ENCODE measurements at places on chromosomes 5 and 9.

DNA sequence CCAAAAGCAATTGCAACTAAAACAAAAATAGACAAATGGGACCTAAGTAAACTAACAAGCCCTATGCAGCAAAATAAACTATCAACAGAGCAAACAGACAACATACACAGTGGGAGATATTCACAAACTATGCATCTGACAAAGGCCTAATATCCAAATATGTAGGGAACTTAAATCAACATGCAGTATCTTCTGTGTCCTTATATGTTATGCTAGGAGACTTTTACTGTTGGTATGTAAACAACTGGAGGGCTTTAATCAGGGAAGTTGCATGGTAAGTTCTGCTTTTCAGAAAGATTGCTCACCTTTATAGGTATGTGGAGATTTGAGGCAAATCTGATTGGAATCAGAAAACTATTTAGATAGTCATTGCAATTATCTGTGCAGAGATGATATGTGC, 461.2 kb upstream of the RIOK2 start:
- DNase-seq: no peak

DNA sequence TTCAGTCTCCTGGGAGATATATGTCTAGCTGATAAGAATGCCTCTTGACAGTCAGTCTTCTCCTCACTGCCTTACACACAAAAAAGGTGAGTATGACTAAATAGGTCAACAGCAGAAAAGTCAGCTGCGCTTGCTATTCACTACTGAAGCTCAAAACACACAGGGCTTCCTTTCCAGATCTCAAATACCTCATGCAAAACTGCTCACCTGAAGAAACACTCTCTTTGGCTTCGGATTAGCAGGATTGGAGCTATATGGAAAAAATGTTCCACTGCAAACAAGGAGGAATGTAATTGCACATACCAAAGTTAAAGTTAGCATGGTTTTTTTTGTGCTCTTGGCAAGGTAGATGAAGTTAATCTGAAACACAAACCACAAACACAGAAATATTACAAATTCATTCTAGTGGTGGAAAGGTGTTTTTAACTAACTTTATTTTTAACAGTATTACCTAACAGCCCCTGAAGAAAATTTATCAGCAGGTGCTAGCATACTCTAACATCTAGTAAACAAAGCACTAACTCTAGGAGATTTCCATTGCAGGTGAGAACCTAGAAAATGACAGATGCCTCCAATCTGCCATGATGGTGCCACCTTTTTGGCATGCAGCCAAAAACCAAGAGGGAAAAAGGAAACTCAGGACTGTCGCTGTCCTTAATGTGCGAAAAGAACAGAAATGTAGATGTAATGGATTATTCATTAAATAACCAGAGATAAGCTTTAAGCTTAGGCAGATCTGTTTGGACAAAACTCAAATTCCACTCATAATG, 31.8 kb downstream of the ERMP1 start:
- DNase-seq: no peak

GRCh38 chr5:178442405-178443257, 147.6 kb downstream of the COL23A1 start:
- no peak for DNase-seq

- no peak for DNase-seq
Observed at GRCh38 chr5:989961-990530, 18.6 kb upstream of the NKD2 start.

DNA sequence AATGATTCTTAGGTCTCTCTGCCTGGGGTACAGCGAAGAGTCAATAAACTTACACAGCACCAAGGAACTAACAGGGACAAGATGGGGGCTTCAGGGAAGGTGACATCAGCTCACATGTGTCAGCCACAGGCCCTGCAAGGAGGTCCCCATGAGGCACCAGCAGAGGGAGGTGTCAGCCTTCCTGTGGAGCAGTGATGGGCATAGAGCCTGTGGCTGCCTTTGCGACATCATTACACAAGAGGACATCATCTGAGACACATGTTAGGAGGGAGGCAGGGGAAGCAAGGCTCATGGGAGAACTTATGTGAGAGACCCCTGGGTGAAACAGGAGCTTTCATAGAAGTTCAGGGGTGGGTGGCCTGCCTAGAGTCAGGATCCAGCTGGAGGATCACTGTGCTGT, 389.6 kb downstream of the SEMA5A start:
- peak; percentile 8 for DNase-seq

- peak; percentile 14 for DNase-seq
Observed at GRCh38 chr5:72815580-72816283, 729 bp upstream of the TNPO1 start.

DNA sequence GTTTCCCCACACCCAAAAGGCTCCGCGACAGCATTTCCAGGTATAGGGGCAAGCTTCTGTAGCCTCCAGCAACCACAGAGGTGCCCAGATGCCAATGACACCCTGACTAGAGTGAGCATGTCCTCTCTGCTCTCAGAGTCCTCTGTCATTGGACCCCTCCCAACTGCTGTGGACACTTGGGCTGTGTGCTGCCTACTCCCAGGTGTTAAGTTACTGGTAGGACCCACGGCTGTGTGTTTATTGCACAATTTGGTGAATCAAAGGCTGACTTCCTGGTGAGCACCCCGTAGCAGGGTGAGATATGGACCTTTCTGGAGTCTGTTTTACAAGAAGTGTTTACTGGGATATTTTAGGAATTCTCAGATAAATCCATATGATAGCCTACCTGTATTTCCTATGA, 36.0 kb downstream of the SH3GL2 start:
- DNase-seq: no peak

- DNase-seq: no peak
Observed at GRCh38 chr5:76775921-76776320, 42.9 kb upstream of the F2RL1 start.

- DNase-seq: no peak
Observed at GRCh38 chr9:31608881-31609280, 775.6 kb upstream of the ACO1 start.

DNA sequence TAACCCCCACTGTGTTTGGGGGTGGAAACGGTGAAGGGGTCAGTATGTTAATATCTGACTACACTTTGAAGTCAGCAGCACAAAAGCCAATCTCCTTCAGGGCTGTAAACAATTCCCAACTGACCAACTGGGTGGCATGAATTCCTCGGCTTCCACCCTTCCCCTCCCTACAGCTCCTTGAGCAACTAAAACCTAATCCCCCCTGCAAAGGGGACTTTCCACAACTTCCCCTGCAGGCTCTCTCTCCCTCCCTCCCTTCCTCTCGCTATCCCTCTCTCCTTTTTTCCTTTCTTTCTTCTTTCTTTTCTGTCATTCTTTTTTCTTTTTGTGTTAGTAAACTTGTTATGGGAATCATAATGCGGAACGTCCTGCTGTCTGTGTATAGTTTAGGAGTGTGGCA, 65.1 kb upstream of the PTCH1 start:
- no peak for DNase-seq

GRCh38 chr5:112686675-112687074, 51.0 kb upstream of the APC start:
- no peak for DNase-seq

DNA sequence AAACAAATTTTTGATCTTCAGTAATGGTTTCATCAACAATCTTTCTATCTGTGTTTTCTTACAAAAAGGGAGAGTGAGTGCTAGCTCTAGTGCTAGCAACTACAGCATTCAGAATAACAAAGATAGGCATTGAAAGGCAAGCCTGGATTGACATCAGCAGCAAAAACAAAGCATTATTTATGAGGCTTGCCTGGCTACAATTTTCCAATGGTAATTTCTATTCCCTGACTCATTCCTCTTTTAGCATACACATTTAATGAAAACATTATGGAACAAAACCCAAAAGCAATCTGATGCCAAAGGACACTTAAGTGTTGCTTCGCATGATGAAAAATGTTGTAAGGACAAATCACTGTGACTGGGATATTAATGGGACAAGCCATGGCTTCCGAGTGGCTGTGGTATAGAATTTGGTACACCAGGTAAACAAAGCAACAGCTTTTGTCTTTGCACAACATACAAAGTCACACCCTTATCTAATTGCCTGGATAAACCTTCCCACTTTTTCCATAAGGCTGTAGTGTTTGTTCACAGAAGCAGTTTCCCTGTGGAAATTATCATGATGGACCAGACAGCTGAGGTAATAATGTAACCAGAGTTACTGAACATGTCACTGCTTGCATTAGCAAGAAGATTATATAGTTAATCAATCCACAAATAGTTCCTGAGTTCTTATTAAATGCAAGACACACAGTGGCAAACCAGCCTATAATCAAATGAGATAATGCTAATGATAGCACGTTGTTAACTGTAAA, 179.8 kb upstream of the EDIL3 start:
- DNase-seq: no peak

DNA sequence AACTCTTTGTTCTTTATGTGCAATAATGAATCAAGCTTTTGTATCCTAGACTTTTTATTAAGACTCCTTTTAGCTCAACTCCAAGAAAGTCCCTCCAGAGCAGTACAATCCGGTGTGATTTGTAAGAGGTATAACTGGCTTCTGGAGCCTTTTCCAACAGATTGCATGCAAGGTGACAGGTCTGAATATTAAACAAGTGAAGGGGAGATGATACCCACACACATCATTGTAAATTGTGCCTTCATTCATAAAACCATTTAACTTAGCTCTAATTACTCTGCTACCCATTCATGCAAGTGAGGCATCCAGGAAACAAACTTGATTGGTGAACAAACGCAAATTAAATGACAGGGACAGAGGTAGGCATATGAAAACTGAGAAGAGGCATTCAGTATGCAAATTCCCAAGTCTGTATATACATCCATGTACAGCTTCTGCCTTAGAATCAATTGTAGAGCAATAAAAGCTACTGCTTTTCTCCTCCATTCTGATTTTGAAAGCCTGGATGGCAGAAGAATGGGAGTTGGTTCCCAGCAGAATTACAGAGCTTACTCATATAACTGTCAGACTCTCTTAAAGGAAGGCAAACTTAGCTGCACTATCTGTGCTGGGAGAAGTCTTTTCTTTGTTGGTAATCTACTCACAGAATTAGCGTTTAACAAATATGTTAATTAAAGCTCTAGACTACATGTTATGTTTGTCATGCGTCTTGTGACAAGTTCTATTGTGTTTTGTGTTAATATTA, 261.0 kb upstream of the CDH6 start:
- no peak for DNase-seq

DNA sequence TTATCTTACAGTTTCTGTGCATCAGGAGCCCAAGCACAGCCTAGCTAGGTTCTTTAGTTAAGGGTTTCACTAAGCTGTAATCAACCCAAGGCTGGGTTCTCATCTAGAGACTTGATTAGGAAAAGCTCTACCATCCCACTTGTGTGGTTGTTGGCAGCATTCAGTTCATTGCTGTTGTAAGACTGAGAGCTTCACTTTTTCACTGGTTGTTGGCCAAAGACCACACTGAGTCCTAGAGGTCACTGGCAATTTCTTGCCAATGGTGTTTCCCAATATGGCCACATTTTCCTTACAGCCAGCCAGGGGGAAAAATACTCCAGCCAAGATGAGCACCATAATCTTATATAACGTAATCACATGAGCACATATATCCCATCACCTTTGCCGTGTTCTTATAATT, 74.3 kb downstream of the SMIM15 start:
- no peak for DNase-seq

DNA sequence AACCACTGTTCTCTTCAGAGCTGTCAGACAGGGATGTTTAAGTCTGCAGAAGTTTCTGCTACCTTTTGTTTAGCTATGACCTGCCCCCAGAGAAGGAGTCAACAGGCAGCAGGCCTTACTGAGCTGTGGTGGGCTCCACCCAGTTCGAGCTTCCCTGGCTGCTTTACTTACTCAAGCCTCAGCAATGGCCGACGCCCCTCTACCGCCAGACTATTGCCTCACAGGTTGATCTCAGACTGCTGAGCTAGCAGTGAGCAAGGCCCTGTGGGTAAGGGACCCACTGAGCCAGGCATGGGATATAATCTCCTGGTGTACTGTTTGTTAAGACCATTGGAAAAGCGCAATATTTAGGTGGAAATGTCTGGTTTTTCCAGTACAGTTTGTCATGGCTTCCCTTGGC, 229.6 kb downstream of the TMEM167A start:
- DNase-seq: no peak

DNA sequence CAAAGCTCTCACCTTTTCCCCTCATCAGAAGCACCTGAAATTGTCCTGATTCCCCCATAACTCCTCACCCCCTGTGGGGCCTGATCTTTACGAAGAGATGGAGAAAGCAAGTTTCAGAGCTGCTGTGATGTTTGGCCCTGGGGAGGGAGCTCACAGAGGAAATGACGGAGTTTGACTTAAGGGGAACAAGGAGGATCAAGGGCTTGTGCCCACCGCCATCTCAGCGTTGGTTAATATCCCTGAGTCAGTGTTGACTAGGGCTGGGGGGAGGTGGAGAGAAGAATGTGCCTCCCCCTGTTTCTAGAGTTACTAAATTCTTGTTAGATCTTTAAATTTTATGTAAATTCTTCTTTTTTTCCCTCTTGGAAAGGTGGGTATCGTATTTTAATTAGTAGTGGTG, 27.8 kb downstream of the FGF18 start:
- no peak for DNase-seq

- no peak for DNase-seq
Observed at GRCh38 chr5:121640298-121640697, 211.4 kb upstream of the FTMT start.

DNA sequence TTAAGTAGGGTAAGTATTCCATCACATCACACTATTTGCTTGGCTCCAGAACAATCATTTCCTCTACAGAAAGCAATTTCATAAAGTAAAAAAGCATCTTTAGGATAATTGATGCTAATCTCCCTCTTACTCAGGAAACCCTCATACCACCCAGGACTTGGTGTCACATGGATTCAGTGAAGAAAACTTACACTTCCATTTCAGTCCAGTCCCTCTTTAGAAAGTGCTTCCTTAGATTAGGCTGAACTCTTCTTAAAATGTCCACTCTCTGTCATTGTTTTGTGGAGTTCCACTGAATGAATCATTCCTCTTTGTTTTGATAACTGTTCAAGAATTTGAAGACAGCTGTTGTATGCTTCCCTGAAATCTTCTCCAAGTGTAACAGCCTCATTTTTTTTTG, 144.0 kb upstream of the ZNF462 start:
- peak; percentile 14 for DNase-seq

DNA sequence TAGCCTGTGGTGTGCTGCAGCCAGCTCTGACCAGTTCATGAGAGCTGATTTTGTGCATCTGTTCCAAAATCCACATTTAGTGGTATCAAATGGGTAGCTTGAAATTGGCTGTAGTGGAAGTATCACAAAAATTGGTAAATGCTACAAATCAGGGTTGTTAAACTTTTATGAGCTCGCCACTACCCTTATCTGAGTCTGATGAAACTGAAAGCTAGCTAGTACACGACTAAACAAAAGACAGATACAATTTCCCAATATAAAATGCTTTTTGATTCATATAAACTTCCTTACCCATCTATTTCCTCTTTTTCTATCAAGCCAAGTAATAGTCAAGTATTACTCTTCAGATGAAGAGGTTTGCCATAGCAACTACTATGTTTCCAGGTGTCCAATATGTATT, 392.0 kb downstream of the TMEM161B start:
- no peak for DNase-seq

- DNase-seq: no peak
Observed at GRCh38 chr5:67693956-67694809, 497.6 kb upstream of the CD180 start.

GRCh38 chr5:149288436-149288835, 16.8 kb downstream of the AFAP1L1 start:
- no peak for DNase-seq

GRCh38 chr5:9104571-9105339, 441.1 kb downstream of the SEMA5A start:
- DNase-seq: no peak

GRCh38 chr9:2019723-2020122, 4.6 kb downstream of the SMARCA2 start:
- no peak for DNase-seq

Measured in RWPE1 (cell line).